ENCODE measurements at places on chromosomes 3 and 15. TPM values are rescaled to one million over a fixed set of nuclear protein-coding genes. Genes with fewer than 3 reads are reported as not detected.

TEX55 gene
- total RNA-seq: 0.74 TPM

DNA sequence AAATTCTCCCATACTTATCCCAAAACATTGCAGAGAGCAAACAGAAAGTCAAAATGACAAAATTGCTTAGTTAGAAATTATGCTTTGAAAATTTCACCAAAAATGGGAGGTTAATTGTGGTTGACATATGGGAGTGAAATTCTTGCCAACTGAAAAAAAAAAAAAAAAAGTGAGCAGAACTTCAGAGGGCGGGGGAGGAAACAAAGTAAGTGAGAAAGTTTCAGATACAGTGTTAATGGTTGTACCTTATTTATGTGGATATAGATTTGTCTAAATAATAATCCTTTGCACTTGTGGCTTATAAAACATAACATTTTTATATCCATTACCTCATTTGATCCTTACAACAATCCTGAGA lies 91.5 kb upstream of the RAP2B start:
- ATAC-seq: no peak

- no peak for ATAC-seq
Observed at GRCh38 chr15:63226155-63226883, 36.9 kb downstream of the RAB8B start.

GRCh38 chr3:122245513-122246174 lies 62.2 kb downstream of the CASR start:
- no peak for ATAC-seq

- no peak for ATAC-seq
Observed at GRCh38 chr3:13561967-13562366, 13.0 kb downstream of the FBLN2 start.

DNA sequence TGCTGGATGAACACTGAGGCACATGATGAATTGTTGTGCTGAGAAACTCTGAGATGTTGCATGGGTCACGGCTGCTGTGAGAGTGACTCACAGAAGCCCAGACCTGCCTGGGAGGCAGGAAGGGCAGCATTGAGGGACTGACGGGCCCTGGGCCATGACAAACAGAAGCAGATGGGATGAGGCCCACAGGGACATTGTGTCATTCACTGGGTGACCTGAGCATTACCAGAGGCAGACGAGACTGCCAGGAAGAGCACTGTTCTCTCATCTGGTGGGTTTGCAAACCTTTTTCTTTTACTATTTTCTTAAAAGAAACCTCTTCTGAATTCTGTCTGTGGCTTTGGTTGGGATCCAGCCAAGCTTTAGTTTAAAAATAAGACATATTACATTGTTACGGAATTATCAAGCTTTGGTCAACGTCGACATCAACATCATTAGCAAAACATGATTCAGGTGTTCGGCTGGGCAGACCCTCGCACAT lies 67.8 kb downstream of the BDH1 start:
- no peak for ATAC-seq

- no peak for ATAC-seq
Observed at GRCh38 chr3:160016972-160017371, 28.3 kb downstream of the IL12A start.

LYZL4 gene
- 0.47 TPM for total RNA-seq

GRCh38 chr3:138373736-138374094 lies 25.3 kb downstream of the MRAS start:
- ATAC-seq: no peak

DNA sequence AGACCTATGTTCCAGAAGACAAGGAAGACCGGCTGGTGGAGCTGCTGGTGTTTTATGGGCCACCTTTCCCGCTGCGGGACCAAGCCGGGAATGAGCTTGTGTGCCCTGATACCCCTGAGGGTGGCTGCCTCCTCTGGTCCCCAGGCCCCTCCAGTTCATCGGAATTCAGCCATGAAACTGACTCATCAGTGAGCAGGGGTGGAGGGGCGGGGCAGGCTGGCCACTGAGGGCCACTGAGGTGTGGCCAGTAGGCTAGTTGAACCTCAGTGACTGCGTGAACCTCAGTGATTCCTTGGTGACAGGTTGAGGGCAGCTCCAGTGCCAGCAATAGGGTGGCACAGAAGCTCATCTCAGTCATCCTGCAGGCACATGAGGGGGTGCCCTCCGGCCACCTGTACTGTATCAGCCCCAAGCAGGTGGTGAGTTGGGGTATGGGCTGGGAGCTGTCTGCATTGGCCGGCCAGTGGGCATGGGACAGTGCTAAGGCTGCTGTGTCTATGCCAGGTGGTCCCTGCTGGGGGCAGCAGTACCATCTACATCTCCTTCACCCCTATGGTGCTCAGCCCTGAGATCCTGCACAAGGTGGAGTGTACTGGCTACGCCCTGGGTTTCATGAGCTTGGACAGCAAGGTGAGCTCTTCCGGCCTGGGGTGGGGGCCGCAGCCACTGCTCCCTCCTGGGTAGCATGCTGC lies 20.3 kb downstream of the ACAA1 start:
- ATAC-seq: no peak

- no peak for ATAC-seq
Observed at GRCh38 chr15:59230531-59231055, 23.9 kb downstream of the LDHAL6B start.

- no peak for ATAC-seq
Observed at GRCh38 chr3:151743855-151744254, 10.1 kb downstream of the AADACL2 start.

DNA sequence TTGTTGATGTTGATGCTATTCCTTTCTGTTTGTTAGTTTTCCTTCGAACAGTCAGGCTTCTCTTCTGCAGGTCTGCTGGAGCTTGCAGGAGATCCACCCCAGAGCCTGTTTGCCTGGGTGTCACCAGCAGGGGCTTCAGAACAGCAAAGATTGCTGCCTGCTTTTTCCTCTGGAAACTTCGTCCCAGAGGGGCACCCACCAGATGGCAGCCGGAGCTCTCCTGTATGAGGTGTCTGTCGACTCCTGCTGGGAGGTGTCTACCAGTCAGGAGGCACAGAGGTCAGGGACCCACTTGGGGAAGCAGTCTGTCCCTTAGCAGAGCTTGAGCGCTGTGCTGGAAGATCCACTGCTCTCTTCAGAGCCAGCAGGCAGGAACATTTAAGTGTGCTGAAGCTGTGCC lies 303.2 kb downstream of the ZIC1 start:
- ATAC-seq: no peak

- no peak for ATAC-seq
Observed at GRCh38 chr3:49908373-49909199, 4.9 kb upstream of the MST1R start.

SLC22A13 gene
- 0.13 TPM for total RNA-seq

TMEM40 gene
- total RNA-seq: not detected

DNA sequence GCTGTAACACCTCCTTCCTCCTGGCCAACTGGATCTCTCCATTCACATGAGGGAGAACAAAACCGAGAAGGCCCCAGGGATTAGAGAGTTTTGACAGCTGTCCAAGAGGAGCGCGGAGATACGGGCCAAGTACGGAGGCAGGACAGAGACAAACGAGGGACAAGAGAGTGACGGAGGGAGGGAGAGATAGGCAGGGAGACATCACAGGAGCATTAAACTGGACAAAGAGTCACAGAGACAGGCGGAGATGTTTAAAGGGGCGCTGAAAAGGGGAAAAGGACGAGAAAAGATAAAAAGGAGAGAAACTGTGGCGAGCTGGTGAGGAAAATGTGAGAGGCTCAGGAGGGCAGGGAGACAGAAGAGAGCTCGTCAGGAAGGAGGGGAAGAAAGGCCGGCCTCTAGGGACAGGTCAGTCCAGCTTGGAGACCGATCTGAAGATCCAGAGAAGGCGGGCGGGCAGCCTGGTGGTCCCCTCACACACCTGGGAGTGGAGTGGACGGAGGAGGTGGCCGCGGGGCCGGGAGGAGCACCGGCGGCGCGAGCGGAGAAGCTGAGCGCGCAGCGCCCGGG lies 40.5 kb upstream of the ROPN1 start:
- peak; percentile 32 for ATAC-seq

- peak; percentile 38 for ATAC-seq
Observed at GRCh38 chr15:86892774-86893449, 813.2 kb downstream of the AGBL1 start.

GRCh38 chr3:49967291-49967690 lies 27.3 kb downstream of the RBM6 start:
- ATAC-seq: peak; percentile 89

DNA sequence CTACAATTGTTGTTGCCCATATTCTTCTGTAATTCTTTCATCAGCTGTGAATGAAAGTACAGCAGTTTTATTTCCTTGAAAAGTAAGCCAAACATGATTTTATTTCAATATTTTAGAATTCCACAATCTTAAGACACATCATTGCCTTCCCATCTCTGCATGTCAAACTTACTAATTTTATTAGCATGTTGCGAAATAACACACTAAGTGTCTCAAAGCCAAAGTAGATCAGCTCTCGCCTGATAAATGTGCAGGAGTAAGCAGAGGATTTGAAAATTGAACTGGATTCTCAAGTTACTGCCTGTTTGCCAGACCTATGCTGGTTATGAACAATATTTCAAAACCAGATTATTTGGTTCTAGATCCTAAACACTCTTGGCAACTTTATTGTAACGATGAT lies 25.7 kb downstream of the TGFBR2 start:
- no peak for ATAC-seq

GRCh38 chr15:47206358-47206978 lies 510.8 kb upstream of the SEMA6D start:
- no peak for ATAC-seq

GRCh38 chr3:66228707-66229106 lies 7.9 kb downstream of the SLC25A26 start:
- ATAC-seq: no peak

DNA sequence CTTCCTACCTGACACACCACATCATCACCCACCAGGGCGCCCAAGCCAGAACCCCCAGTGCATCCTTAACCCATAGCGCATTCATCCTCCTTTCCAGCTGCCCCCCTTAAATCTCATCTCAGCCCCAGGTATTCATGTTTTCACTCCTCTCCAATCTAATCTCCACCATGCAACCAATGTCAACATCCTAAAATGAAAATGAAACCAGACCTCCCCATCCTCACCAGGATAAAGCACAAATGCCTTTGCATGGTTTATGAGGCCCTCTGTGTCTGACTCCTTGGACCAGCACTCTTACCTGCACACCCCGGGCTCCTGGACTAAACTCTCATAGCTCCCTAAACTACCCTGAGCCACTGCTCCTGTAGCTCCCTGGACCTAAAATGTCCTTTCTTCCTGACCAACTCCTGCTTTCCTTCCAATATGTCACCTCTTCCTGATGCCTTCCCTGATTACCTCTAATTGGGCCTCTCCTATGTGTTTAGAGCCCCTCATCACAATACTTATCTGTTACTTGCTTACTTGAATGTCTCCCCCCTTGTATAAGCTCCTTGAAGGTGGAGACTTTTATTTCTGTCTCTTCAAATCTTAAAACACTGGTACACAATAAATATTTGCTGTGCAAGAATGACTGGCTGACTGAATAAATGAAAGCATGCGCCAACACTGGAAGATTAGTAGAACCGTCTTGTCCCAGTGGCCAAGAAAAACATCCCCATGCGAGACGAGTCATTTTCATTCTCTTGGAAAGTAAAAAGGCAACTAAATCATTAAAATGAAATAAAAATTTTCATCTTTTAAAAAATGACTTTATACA lies 142.5 kb downstream of the XXYLT1 start:
- ATAC-seq: no peak

DNA sequence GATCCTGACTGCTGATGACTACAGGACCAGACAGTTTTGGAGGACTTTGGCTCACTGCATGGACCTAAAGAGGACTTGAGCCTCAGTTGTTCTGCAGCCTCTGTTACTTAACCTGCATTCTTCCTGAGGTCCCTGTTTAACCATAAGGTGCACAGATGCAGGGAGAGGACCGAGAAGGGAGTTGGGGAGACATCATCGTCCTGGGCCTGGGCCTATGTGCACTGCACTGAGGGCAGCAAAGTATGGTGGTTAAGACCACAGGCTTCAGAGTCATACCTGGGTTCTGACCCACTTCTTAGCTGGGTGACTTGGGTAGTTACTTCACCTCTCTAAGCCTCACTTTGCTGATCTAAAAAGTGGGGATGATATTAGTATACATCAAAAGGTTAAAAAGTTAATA lies 21.9 kb downstream of the KY start:
- ATAC-seq: no peak

ZDHHC23 gene
- 1.0 TPM for total RNA-seq

GOLGB1 gene
- total RNA-seq: 36.0 TPM

GRCh38 chr3:66703501-66703900 lies 202.7 kb upstream of the LRIG1 start:
- no peak for ATAC-seq

- ATAC-seq: no peak
Observed at GRCh38 chr3:197500812-197501211, 55.0 kb downstream of the BDH1 start.

DNA sequence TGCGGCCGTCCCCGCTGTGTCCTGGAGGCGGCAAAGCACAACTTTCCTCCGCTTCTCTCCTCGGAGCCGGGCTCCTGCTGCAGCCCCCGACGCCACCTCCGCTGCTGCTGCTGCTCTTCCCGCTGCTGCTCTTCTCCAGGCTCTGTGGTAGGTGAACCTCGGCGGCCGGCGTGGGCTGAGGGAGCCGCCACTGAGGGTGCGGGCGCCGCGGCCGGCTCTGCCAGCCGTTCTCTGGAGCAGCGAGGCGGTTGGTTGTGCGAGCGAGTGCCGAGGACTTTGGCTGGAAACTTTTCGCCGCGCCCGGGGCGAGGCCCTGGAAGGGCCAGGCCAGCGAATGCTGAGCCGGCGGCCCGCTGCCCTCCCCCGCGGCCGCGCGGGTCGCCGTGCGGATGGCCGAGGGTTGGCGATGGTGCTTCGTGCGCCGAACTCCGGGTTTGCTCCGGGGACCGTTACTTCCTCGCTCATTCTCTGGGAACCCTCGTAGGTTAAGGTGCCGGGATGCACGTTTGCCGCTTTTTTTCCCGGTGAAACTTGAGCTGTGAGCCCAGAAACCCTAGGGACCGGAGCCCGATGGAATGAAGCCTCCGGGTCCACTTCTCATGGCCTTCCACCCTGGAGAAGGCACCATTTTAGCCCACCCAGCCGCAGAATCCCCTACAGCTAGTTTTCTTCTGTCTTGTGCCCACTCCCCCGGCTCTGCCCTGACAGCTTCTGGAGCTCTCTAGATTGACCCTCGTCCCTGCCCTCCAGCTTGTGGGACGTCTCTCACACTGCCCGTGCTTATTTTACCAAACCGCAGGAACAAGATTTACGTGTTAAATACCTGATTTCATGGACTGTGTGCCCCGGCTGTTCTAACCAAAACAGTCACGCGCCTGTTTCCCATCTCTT lies 660 bp downstream of the NECTIN3 start:
- peak; percentile 8 for ATAC-seq

DNA sequence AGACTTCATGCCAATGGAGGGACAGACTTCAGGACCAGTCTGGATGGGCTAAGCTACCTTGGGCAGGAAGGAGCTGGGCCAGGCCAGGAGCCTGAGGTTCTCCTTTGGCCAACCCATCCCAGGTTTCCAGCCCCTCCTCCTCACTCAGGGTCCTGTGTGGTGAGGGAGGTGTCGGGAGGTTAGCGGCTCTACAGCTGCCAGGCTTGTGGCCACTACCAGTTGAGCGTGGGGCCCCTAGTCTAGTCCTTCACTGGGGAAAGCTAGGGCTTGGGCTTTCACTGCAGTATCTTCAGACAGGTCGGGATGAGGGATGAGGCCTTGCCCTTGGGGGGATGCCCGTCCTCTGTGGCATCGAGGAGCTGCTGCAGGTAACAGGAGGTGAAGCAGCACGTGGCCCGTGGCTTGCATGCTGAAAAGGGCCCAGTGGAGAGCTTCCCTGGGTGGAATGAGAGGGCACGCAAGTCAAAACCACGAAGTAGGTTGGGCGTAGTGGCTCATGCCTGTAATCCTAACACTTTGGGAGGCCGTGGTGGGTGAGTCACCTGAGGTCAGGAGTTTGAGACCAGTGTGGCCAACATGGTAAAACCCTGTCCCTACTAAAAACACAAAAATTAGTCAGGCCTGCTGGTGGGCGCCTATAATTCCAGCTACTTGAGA lies 8.5 kb upstream of the FANCD2 start:
- ATAC-seq: no peak

- peak; percentile 93 for ATAC-seq
Observed at GRCh38 chr15:58498821-58499580, 67.2 kb downstream of the LIPC start.

VEPH1 gene
- 6.3 TPM for total RNA-seq
